ENCODE measurements at places on chromosomes 6 and 20. TPM values are rescaled to one million over a fixed set of nuclear protein-coding genes. Genes with fewer than 3 reads are reported as not detected.

DLL1 gene
- 8.7 TPM for polyA plus RNA-seq

CD83 gene
- 17.3 TPM for polyA plus RNA-seq

LINC00237 gene
- polyA plus RNA-seq = not detected

SOBP gene
- 8.2 TPM for polyA plus RNA-seq

XRN2 gene
- polyA plus RNA-seq = 90.0 TPM

- no peak for DNase-seq
These were observed 91.8 kb downstream of the ASXL1 start for GRCh38 chr20:32449890-32450401.

DNA sequence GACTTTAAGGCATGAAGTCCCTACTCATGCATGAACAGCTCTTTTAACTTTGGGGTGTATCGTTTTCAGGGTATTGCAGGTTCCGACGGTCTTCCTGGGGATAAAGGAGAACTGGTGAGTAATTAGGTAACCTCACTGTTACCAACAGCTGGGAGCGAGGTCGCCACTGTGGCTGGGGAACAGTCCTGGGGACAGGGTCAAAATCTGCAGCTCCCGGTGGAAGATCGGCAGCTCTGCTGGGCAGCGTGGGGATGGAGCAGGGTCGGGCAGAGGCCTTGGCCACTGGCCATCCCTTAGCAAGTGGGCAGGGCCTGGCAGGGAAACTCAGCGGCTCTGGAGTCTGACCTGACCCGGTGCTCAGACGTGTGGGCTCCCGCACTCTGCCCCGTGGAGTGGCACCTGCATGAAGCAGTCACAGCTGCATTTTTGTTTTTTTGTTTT, 16.1 kb downstream of the COL9A3 start:
- DNase-seq = no peak

DNA sequence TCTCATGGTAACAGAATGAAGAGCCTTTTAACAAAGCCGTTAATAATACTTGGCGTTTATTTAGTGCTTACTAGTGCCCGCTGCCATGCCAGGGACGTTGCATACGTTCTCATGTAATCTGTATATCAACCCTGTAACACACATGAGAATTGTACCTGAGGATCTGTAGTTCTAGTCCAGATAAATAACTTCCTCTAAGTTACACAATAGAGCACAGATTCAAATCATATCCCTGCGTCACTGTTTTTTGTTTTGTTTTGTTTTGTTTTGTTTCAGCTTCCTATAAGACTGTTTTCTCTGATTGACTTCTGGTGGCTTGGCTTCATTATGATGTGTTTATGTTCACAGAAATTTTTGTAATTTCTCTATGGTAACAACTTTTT, 553 bp downstream of the ZSCAN16 start:
- DNase-seq = no peak
